ENCODE measurements at places on chromosomes 3 and 15.
A peak's percentile ranks its signal among the peaks of the same experiment; 100 is the strongest.

GRCh38 chr15:84108728-84109127, 126.8 kb upstream of the GOLGA6L4 start:
- no peak for DNase-seq

DNA sequence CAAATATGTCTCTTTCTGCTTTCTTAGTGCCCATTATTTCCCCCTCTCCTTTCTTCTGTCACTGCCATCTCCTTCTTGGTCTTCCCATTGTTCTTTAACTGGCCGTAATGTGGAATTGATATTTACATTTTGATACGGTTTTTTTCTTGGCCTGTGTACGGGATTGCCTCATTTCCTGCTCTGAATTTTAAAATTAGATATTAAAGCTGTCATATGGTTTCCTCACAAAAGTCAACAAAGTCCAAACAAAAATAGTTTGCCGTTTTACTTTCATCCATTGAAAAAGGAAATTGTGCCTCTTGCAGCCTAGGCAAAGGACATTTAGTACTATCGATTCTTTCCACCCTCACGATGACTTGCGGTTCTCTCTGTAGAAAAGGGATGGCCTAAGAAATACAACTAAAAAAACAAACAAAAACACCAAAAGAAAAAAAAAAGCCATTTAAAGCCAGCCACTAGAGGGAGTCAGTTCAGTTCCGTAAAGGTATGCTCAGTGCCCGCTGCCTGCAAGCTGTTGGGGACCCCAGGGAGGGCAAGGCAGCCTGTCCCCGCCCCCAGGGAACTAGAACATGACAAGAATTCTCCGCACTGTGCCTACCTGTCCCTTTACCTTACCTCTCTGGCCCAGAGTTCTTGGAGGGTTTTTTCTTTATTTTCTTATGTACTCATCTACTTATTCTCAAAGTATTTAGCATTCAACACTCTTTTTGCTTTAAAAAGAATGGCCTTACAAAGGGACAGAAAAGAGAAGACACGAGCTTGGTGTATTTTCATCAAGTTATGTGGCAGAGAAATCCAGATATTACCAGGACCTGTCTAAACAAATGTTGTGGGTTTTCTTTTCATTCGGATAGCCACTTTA, 30.0 kb upstream of the NR2E3 start:
- peak; percentile 60 for DNase-seq

GRCh38 chr15:63764124-63764803, 69.5 kb downstream of the HERC1 start:
- no peak for DNase-seq

DNA sequence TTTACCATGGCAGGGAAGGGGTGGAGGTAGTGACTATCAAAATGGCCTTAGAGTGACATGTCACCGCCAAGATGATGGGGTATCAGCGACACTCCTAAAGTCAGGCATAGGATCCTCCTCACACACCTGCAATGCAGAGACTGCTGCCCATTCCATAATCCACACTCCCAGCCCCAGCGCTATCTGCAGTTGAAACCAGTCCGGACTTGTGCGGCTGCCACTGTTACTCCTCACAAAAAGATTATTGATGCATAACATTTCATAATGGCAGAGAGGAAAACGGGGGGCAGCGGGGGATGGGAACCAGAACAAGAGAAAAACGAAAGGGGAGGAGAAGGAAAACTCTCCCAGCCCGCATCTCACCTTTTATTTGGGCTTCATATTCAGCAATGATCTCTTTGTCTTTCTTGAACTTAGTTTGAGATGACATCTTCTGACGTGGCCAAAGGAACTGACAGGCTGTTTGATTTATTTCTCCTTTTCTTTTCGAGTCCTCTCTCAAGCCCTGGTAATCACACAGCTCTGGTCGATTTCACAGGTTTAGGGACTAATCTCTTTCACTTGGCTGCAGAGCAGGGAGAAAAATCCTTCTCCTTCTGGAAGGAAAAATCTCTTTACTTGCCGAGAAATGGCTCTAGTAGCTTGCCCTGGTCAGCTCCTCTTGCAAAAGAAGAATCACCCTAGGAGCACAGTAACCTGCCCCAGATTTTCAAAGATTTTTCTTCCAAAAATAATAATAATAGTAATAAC, 749 bp downstream of the SRGAP3 start:
- DNase-seq: no peak

- DNase-seq: no peak
These were observed 19.2 kb upstream of the CPOX start for GRCh38 chr3:98612587-98612986.

DNA sequence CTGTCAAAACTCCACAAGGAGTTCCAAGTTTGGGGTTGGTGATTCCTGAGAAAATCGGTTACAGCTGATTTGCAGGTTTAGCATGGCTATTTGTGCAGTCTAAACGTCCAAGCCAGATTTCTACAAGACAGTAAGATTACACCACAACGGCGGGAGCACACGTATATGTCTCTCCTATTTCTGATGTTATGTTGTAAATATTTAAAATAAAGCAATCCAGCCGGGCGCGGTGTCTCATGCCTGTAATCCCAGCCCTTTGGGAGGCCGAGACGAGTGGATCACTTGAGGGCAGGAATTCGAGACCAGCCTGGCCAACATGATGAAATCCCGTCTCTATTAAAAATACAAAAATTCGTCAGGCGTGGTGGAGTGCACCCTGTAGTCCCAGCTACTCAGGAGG, 106.8 kb upstream of the IGF1R start:
- no peak for DNase-seq

GRCh38 chr3:16478516-16478915, 35.0 kb downstream of the RFTN1 start:
- DNase-seq: no peak

GRCh38 chr3:14946236-14946635, 1.1 kb upstream of the NR2C2 start:
- DNase-seq: no peak

DNA sequence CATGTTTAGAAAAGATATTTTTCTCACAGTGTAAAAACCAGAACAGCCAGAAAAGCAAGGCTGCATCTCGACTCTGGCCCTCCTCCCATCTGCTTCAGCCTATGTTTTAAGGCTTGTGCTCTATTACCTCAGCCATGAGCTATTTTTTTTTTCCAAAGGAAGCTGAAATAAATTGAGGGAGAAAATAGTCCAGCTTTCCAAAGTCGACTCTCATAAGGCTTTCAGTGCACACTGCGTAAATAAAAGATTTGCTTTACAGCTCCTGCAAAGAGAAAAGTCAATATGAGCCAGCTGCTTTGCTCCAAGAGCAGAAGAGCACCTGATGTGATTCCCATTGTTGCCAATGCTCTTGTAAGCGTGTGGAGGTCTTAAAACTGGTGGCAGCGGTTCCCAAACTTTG, 26.7 kb downstream of the SCG3 start:
- no peak for DNase-seq

DNA sequence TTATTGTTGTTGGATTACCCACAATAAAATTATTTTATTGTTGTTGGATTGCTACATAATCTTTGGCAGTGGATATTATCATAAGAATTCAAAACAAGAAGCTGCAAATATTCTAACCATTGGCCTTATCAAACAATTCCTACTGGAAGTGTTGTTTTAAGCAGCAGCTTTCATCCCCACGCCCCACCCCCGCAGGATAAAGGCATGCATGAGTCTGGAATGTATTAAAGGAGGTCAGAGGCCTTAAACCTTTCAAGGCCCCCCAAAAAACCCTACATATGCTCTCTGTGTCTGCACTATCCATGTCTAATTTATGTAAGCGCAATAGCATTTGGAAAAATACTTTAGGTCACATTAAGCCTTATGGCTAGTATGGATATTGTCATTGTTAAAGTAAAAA, 23.1 kb downstream of the P3H2 start:
- no peak for DNase-seq

GRCh38 chr3:142947352-142947751, 16.1 kb downstream of the PAQR9 start:
- no peak for DNase-seq

GRCh38 chr3:152385761-152386160, 117.0 kb downstream of the MBNL1 start:
- DNase-seq: no peak

GRCh38 chr3:63877737-63878393, 14.2 kb downstream of the ATXN7 start:
- no peak for DNase-seq

- DNase-seq: no peak
These were observed 36.4 kb upstream of the WNT5A start for GRCh38 chr3:55523471-55523870.

DNA sequence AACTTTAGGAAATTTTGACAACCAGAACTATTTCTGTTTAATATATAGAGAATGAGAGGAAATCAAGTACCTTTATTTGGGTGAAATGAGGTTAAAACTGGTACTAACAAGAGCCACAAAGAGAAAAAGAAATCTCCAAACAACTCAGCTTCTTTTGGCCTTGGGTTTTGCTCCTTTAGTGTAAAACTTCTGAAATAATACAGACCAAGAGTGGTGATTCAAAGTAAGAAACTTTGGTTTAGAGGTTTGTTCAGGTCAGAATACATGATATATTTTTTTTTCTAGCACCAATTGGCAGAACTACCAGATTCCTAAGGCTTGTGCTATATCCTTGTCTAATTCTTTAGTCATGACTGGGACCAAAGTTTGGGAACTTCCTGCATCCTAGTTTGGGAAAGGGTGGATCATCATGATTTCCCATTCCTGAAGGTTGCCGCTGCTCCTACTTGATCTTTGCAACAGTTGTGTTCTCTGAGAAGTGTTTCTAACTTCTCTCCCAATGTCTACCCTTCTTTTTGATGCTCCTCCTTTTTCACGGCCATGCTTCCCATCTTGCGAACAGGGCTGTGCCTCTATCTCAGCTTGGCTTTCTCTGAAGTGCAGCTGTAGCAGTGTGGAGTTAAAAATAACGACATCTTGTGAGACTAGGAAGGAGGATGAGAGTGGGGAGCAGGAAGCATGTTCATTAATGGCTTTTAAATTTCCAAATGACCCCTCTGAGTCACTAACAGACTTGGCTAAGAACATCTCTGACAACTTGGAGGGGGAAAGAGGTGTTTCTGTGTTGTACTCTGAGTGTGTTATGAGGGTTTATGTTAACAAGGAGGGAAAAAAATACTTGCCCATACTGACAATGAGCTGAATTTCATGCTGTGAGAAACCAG, 87.7 kb downstream of the KCNAB1 start:
- DNase-seq: peak; percentile 10

- DNase-seq: no peak
These were observed 2.8 kb downstream of the SEC62 start for GRCh38 chr3:169969174-169970095.

- DNase-seq: no peak
These were observed 146.9 kb upstream of the GADL1 start for GRCh38 chr3:31041161-31041978.

DNA sequence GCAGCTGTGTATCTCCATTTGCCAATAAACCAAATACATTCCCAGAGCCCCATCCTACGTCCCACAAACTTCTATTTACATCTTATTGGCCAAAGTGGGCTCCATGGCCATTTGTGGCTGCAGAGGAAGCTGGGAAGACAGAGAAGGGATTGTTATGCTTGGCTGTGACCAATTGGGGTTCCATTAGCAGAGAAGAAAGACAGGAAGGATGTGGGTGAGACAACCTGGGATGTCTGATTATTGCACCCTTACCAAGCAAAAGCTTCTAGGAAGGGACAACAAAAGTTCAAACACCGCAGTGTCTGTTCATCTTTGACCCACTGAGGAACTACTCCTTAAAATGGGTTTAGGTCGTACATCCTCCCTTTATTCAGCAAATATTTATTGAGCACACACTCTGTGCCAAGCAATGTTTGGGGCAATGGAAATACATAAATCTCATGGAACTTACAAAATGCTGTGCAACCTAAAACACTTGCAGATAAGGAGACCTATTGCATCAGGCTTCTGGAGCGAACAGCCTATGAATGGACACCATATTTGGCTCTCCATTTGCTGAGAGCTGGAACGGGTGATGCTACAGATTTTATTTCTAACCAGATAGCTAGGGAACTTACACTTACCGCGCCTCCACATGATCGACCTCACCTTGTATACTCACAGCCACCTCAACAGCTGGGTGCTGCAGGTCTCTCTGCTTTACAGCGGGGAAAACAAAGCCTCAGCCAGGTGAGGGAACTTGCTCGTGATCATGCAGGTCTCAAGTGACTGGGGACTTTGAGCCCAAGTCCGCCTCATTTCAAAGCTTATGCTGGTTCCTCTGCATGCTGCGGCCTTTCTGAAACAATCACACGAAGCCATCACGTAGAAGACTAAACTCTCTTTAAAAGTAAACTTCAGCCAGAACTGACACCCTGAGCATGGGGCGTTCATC, 21.4 kb upstream of the NR2E3 start:
- no peak for DNase-seq

DNA sequence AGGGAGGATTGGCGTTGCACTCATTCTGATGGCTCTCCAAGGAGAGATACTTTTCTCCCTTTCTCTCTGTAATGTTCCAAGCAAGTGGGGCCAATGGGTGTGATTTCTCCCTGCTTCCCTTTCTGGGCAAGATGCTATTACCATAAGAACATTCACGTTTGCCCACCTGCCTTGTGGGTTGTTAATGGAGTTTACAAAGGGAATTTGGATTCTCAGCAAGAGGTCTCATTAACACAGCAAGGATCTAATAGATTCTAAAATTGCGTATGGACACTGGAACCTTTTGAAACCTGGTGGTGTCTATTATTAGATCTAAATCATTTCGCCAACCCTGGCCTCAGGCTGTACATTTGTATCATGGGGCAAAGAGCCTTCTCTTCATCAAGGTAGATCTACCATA, 74.1 kb downstream of the SLCO3A1 start:
- DNase-seq: no peak

All from activated CD4-positive, alpha-beta T cell treated with anti-CD3 and anti-CD28 coated beads, Interleukin-2, Interleukin-4, amounts not matched to agents 100 ng/mL and 50 ng/mL, durations not matched to agents 16 hours and 8 hours (primary cell).